Mucosa of gallbladder (tissue), 1 donor: ENCODE measurements at places on chromosomes 4 and X.

DNA sequence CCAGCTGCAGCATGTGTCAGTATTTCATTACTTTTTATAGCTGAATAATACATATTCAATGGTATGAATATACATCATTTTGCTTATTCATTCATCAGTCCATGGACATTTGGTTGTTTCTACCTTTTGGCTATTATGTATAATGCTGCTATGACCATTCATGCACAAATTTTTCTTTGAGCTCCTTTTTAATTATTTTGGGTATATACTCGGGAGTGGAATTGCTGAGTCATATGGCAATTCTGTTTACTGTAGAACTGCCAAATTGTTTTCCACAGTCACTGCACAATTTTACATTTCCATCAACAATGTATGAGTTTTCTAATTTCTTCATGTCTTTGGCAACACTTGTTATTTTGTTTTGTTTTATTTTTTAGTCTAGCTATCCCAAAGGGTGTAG is 405.9 kb upstream of the PITX2 start:
- DNase-seq = no peak

DNA sequence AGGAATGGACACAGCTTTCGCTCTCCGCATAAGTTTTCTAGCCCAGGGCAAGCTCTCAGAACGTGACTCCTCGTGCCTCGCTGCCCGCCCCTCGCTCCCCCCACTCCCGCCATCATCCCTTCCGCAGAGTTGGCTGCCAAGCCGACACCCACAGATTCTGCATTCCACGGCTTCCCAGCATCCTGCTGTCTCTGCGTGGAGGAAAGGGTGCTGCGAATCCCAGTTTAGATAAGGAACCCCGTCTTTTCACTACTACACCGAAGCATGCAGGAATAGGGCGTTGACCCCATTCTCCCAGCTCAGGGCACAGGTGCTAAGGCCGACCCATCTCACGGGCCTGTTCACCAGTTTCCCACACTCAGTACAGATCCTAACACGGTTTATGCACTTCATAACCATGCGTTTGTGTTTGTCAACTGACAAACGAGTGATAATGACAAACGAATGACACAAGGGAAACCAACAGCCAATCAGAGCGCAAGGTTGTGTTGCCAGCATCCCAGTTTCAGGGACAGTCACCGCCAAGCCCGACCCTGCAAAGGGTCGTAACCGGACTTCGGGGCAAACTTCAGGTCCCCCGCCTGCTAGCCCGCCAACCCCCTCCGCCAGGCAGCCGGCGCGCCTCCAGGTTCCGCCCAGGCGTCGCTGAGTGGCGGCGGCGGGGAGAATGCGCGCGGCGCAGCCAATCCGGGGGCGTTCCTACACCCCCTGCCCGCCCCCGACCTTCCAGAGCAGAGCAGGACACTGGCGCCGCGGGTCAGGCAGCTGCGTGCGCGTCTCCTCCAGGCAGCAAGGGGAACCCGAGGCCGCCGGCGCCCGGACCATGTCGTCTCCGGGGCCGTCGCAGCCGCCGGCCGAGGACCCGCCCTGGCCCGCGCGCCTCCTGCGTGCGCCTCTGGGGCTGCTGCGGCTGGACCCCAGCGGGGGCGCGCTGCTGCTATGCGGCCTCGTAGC is at the start of gene CYP2U1:
TSS of gene CYP2U1 (plus strand) at position 729 of the 954 bp plus-strand sequence. CDS start at position 824, 95 bp downstream.
- DNase-seq = peak; percentile 80

DNA sequence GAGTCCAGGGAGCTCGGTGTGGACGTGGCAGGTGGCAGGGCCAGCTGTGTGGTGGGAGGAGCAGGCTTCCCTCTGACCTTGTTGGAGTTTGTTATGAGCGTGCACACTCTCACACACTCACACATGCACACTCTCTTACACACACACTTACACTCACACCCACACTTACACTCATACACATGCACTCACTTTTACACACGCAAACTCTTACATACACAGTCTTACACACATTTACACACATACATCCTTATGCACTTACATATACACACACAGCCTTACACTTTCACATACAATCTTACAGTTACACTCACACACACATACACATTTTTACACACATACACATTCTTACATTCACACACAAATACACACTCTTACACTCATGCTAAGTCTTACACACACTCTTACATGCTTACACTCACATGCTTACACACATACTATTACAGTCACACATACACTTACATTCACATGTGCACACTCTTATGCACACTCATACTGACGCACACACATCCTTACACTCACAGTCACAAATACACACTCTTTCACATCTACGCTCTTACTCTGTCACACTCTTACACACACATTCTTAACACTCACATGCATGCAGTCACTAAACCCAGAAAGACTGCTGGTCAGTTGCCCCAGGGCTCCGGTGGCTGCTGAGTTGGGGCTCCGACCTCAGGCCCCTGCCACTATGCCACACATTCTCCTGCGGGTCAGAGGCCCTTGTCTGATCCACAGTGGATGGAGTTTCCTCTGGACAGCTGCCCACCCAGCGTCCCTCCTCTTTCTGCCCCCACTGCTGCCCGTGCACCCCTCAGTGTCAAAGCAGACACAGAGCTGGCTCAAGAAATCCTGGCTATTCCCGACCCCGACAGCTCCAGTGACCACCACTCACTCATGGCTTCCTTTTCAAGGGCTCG is 95.8 kb downstream of the ADRA2C start:
- DNase-seq = no peak

DNA sequence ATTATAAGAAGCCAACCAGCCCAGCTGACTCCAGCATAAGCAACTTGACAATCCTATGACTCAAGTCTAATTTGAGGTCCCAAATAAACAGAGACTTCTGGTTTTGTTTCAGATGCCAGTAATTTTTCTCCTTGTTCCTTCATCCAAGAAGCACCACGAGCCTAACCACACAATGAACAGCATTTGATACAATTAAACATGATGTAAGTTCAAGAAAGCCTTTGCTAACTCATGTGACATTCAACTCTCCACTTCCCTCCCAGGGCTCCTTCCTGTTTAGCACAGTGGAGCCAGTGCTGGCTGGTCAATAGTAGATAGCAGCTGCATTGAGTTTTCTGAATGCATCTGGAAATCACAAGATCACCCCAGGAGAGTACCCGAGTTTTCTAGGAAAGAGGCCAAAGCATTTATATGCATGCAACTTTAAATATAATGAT is 206.3 kb downstream of the ARHGAP24 start:
- DNase-seq = peak; percentile 47

DNA sequence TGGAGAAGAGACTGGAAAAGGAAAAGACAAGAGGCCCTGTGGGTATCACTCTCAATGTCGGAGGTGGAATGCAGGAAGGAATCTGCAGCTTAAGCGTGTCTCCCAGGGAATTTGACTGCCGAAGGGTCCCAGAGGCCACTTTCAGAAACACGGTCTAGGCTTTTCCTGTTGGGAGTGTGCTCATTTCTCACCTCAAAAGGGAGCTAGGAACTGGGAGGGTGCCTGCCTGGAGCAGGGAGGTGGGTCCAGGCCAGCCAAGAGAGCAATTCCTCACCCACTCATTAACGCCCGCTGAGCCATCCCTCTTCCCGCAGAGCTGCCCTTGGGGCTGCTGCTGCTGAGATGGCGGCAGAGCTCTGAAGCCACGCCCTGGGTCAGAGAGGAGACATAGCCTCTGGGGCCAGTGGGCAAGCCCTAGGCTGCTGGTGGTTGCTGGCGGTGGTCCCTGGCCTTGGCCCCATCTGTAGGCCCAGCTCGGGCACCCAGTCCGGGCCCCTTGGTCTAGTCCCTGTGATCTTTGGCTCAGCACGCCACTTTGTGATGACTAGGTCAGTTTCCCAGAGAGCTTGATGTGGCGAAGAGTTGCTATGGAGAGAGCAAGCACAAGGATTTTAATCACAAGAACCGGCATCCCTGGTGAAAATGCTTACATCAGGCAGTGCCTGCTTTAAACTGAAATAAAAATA is 4.1 kb downstream of the ZNF185 start:
- DNase-seq = no peak

GRCh38 chrX:867502-867901 is 236.9 kb downstream of the SHOX start:
- no peak for DNase-seq

GRCh38 chr4:37978248-37978924 is 18.2 kb downstream of the PTTG2 start:
- no peak for DNase-seq

DNA sequence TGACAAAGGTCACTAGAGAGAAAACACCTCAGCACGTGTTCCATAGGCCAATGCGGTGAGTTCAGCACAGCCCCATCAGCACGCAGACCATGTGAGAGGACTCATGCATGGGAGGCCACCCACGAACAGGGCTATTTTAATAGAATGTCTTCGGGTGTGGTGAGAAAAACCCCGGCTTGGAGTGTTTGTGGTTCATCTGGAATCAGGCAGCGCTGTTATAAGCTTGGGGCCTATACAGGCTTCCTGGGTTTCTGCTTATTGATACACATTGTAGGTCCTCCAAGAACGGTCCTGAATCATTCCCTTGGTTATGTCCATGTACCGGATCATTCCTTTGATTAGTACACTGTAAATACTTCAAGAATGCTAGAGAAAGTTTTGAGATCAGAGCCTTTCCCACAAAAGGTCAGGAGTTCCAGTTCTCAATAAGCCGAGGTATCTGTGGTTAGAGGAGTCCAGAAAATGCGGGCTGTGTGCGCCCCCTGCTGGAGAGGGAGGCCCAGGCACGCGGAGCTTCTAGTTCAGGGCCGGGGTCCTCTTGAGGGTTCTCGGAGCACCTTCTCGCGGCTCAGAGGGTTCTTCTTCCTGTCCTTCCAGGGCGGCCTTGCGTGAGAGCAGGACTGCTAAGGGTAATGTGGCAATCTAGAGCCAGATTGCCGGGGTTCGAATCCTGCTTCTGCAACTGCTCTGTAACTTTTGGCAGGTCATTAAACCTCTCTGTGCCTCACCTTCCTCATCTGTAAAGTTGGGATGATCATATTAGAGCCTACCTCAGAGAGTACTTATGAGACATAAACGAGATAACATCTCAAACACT is 51.8 kb downstream of the TLR10 start:
- peak; percentile 88 for DNase-seq

GRCh38 chr4:22480675-22481327 is 35.1 kb downstream of the ADGRA3 start:
- no peak for DNase-seq

DNA sequence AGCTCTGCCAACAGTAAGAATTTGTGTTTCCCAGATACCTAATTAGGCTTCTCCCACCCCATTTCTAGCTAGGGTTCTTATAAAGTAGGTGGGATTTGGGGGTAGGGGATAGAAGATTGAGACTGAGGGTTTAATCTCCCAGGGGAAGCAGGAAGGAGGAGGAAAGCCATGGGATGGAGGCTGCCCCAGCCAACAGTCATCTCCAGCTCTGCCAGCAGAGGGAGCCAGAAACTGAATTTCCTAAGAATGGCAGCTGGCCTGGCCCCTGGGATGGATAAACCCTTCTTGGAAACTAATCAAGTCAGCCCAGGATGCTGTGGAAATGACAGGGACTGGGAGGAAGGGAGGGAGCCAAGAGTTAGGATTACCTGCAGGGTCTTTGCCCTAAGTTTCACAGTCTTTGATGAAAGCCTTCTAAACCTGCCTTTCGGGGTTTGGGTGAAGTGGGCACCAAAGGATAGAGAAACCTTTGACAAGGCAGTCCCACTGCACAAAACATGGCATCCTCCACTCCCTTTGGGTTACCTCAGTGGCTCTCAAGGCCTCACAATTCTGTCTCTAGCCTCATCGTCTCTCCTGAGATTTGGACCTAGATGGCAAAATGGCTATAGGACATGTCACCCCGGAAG is 6.7 kb upstream of the ERCC6L start:
- peak; percentile 63 for DNase-seq

- DNase-seq = no peak
These were observed 373.1 kb upstream of the HS3ST1 start for GRCh38 chr4:11801466-11802446.

DNA sequence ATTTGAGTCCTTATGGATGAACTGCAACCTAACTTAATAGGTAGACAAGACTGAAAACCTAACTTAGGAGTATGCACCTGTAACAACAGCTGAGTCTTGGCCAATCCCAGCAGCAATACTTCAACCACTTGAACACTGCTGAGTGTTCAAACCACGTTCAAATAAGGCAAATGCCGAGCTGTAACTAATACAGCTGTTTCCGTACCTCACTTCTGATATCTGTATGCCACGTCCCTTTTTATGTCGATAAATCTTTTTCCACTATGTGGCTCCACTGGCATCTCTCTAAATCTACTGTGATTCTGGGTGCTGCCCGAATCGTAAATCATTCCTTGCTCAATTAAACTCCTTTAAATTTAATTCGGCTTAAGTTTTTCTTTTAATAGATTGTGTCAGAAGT is 459.7 kb downstream of the INPP4B start:
- DNase-seq = no peak

GRCh38 chr4:86841309-86841708 is 7.9 kb downstream of the SLC10A6 start:
- no peak for DNase-seq

DNA sequence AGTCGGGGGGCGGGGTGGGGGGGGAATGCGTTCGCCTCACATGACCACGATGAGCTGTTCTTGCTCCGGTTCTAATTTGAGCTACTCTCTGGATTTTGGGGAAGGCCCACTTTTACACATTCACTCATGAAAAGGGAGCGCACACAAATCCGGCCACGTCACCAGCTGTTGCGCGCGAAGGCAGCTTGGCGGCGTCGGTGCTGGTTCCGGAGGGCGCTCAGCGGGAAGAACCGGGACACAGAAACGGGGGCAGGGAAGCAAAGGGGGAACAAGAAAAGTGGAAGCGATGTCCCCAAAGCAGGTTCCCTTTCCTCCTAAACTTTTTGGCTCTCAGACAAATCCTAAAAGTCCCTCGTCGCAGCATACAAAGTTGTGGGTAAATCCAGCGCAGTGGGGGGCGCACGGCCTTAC is 605 bp downstream of the ANXA5 start:
- DNase-seq = peak; percentile 77

DNA sequence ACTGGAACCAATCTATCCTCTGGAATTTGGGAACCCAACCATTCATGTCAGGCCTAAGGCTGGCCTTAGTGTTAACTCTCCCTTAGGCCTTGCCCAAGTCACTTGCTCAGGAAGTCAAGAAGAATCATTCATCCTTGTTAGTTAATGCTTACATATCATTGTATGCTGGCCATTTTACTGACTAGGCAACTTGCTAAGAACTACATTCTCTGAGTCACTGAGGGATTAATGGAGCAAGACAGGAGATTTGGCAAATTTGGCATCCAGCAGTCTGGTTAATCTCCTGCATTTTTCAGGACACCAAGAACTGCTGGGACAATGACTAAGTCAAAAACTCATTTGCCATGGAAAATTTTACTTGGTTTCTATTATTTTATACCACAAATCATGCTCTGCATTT is 115.8 kb upstream of the DDIT4L start:
- no peak for DNase-seq

- no peak for DNase-seq
These were observed 711 bp downstream of the PNMA6E start for GRCh38 chrX:153400146-153401132.
